Hematopoietic multipotent progenitor cell (in vitro differentiated cells): ENCODE measurements at places on chromosomes 12 and 14. TPM values are rescaled to one million over a fixed set of nuclear protein-coding genes. Genes with fewer than 3 reads are reported as not detected.

The POTEM gene
- not detected for total RNA-seq

The ZBTB42 gene
- total RNA-seq, result 11.8 TPM

The MANSC4 gene
- total RNA-seq, result under 0.01 TPM

The CLMN gene
- total RNA-seq, result 1.9 TPM

The TMEM260 gene
- total RNA-seq, result 15.6 TPM

The CMAS gene
- total RNA-seq, result 9.2 TPM

The TMTC1 gene
- total RNA-seq, result 0.27 TPM

The NPAS3 gene
- total RNA-seq, result 0.27 TPM

The AGAP2 gene
- 82.9 TPM for total RNA-seq

The RAD51AP1 gene
- total RNA-seq, result 2.2 TPM
